Stimulated activated CD4-positive, alpha-beta T cell treated with anti-CD3 and anti-CD28 coated beads, Interleukin-2, amount 100 ng/mL, for 4 hours (primary cell): ENCODE measurements at places on chromosomes 7 and 10.

GRCh38 chr7:51059504-51060142 is 257.0 kb downstream of the COBL start:
- no peak for DNase-seq

- DNase-seq: no peak
Measured at GRCh38 chr10:114575417-114576131, 82.5 kb downstream of the ABLIM1 start.

GRCh38 chr7:3210531-3210930 is 90.5 kb upstream of the SDK1 start:
- DNase-seq: no peak

GRCh38 chr10:121519411-121519810 is 78.8 kb downstream of the FGFR2 start:
- no peak for DNase-seq

DNA sequence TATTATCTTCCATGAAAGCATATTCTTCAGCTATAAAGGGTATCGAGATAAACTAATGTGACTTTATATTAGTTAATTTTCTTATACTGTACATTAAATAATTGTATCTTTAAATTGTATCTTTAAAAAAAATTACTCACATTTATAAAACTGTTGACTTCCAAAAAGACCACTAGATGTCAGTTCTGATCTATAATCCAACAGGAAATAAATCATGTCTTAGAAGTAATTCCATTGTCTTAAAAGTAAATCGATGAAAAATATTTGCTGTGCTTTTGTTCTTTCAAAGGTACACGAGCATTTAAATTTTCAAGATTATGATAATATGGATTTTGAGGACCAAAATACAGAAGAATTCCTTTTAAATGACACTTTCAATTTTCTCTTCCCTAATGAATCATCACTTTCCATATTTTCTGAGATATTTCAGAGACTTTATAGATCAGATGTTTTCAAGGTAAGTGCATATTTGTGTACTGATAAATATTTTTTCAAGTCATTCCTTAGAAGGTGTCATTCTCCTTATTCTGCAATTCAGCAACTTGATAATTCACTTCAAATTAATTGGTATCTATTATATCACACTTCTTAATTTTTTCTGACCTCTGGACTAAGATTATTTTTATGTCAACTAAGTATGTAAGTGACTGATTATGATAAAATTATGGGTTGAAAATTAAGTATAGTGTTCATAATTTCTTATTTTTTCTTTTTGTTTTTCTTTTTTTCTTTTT is 138.5 kb downstream of the CPED1 start:
- no peak for DNase-seq
